ENCODE measurements at places on chromosomes 2 and 18.

DNA sequence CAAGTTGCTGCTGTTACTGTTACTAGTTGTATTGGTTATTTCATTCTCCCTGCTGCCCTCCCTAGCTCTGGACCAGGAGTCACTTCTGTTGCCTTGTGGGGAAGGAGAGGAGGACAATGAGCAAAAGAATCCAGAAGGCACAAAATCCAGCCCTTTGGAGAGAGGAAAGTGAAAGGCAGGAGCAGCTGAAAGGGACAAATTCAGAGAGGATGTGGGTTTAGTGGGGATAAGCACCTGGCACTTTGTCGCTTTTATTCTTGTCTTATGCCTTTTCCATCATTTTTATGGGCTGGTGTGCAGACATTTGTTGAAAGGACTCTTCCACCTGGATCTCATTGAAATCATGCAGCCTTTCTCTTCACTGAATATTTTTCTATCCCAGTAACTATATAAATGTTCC, 24.3 kb upstream of the LTBP1 start:
- DNase-seq: no peak

- DNase-seq: no peak
Measured at GRCh38 chr2:91974401-91975129, 2896.7 kb upstream of the TEKT4 start.

DNA sequence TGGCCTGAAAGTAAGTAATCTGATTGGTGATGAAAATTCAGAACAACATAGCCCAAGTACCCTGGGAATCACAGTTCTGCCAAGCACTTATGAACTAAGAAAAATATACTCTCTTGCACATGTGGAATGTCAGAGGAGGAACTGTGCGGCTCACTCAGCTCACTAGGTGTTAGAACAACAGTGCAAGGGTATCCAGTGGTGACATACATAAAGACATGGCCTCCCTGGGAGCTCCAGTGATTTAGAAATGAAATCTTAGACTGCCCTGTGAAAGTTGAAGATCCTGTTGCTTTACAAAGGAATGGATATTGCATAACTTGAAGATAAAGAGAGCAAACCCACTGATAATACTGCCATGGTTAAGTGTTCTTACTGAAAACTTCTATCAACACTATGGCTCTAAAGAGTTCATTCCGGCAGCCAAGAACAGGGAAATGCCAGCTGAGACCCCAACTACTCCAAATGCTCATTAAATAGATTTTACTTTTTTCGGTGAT, 246.2 kb downstream of the ARHGAP15 start:
- no peak for DNase-seq

DNA sequence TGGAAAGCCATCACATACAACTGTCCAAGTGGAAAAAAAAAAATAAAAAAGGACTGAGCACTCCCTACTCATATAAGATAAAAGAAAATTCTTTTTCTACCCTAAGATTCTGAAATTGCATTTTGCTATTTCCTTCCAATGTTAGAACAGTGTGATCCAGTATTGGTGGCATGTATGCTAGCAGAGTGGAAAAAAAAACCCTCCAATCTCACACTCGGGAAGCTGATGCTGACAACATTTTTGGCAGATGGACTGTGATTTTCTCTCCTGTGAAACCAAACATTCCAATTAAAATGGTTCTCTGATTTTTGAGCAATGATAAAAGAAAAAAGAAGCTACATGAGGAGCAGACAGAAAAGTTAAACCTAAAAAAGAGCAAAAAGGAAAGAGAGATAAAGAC, 419.8 kb downstream of the DPP10 start:
- no peak for DNase-seq

DNA sequence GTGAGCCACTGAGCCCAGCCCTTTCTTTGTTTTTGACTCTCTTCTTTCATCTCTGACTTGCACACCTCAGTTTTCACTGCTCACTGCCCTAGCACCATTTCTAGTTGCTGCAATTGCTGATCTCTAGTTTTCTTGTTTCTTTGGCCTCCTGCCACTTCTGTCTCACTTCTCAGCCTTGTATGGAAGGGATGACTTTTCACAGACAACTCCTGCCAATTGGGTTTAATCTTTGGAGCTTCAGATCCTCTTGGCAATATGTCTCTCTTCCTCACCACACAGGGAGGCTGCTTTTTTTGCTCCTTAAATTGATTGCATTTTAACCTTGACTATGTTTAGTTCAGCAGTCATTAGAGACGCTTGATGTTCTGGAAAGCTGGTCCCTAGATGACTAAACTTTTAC, 323.1 kb downstream of the CTNNA2 start:
- DNase-seq: no peak

DNA sequence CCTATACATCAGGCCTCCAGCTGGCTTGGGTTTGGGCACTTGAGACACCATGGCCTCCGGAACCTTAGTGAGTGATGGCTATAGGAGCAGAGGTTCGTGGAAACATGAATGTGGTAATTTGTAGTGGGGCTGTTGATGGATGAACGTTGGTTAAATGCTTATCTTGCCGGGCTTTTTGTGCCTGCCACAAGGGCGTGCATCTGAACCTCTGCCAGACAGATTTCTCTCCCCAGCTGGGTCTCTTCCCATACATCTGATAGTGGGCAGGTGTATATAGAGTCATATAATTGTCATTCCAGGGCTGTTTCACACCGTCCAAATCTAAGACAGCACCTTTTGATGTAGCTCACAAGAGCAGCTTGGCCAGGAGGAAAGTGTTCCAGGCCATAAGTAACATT, 14.7 kb downstream of the LAMA3 start:
- DNase-seq: no peak

DNA sequence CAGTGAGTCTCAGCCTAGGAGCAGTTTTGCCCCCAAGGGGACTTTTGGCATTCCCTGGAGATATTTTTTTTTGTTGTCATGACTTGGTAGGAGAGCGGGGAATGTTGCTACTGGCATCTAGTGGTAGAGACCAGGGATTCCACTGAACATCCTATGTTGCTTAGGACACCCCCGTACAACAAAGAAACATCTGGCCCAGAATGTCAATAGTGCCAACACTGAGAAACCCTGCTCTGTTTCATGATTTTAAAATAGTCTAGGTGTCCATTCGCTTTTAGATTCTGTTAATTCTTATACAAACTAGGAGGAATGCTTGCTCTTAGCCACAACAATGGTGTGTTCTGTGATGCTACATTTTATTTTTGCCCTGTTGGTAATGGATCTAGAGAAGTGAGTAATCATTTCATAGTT, 225.8 kb upstream of the SIX3 start:
- DNase-seq: peak; percentile 74

GRCh38 chr18:57352271-57352701, at the start of gene ST8SIA3:
ST8SIA3 (plus strand) TSS chr18:57352557; CDS start chr18:57352847, 290 bp downstream.
- DNase-seq: no peak

DNA sequence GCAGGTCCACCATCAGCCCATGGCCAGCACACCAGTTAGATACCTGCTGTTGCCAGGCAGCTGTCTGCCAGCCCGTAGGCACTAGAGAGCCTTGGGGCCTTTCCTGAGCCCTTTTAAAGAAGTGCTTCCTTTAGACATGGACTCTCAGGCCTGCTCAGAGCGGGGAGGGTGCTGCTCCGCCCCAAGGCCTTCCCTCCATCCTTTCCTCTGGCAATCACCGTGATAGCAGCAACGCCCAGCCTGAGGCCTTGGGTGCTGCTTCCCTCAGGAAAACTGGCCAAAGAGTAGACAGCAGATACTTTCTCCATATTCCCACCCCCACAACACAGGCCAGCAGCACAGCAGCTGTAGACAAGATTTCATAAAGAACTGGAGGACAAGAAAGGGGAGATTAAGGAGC, 22.3 kb upstream of the C1QL2 start:
- no peak for DNase-seq

- no peak for DNase-seq
Measured at GRCh38 chr2:34604164-34604563, 1005.1 kb upstream of the FAM98A start.

DNA sequence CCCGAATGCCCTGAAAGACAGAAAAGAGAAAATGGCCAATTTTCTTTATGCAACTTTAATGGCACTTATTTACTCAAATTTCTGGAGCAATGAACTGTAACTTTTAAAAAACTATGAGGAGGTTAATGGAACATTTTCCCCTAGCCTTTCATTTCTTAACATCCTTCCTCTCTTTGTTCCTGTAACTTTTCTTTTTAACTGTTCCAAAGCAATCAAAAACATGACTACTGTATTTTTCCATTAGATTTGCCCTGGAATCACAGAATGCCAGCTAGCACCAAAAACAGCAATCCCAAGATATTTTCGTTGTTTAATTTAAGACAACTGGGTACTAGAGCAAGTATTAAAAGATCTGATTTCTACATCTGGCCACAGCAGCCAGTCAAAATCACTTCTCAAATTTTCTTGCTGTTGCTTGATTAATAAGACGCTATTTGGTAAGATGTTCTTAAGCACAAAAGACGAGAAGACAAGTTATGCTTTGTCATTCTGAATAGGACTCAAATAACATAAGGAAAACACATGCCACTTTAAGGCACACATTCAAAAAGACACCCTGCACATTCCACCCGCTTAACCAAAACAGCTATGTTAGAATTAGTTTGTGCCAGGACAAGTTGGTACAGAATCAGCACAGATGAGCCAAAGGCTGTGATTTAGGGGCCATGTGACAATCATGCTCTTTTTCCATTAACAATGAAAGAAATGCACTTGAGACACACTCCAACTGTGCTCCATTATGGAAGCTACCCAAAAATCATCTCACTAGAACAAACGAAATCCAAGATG, 3.6 kb downstream of the STARD7 start:
- DNase-seq: peak; percentile 46

DNA sequence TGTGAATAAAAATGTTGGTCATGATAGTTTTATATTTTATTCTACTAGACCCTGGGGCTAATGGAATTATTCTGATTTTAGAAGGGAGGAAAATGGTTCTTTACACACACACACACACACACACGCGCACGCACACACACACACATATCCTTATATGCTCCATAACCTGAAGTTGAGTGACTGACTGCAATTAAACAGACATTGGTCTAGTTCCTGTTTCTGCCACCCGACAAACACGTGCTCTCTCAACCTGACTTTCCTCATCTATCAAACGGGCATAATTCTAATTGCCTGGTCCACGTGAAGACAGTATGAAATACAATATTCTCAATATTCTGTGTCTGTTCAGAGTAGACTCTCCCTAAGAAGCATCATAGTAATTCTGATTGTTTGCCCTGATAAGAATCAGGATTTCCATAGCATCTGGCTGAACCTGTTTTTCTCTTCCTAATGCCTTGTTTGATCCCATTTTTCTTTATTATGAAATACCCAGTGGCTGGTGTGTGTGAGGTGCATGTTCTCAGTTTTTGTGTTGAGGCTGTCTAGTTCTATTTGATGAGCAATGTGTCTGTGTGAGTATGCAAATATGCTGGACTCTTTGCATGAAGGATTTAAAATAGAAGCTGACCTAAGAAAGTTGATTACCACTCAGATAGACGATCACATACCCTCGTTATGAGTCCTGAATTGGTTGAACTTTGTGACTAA, 51.0 kb downstream of the SETBP1 start:
- DNase-seq: peak; percentile 74

DNA sequence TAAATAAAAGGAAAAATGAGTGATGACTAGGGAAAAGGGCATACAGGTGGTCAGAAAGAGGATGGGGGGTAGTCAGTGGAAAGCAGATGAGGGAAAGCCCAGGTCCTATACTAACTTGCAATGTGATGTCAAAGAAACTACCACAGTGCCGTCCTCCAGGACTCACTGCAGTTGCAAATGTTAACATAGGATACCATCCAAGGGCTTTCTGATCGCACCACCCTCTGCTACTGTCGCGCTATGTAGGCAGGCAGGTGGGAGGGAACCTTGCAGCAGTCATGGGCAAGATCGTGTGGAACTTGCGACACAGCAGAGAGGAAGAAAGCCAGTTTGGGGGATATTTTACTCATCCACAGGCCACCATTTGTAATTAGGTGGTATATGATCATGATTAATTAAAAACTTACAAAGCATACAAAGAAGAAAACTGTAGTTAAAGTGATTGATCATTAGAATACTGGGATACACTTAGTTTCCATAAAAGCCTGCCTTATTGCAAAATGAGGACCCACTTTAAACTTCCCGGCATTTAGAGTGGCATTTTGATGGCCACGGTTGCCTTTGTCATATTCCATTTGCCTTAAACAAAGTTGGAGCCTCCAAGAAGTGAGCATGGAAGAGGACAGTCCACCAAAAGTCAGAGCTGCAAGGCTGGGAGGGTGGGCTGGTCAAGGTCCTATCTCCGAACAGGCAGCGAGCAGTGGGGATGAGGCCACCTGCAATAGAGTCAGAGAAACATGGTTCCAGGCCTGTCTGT, 8.5 kb upstream of the ROCK2 start:
- DNase-seq: no peak

- peak; percentile 59 for DNase-seq
Measured at GRCh38 chr18:58848685-58849084, 16.0 kb upstream of the ZNF532 start.

GRCh38 chr2:54977149-54977548, 73.1 kb downstream of the RTN4 start:
- no peak for DNase-seq

- DNase-seq: no peak
Measured at GRCh38 chr2:233363744-233364235, 9.5 kb downstream of the DGKD start.

- no peak for DNase-seq
Measured at GRCh38 chr2:7265286-7265685, 348.1 kb downstream of the RNF144A start.

DNA sequence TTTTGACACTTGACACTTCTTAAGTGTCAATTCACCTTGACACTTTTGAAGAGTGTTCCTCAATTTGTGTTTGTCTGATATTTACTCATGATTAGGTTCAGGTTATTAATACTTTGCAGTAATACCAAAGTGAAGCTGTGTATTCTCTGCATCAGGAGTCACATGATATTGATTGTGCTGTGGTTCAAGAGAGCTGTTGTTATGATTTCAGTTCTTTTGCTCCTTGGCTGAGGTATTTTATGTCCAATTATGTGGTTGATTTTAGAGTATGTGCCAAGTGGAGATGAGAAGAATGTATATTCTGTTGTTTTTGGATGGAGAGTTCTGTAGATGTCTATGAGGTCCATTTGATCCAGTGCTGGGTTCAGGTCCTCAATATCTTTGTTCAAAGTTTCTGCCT, 17.2 kb downstream of the EHBP1 start:
- DNase-seq: no peak

- peak; percentile 54 for DNase-seq
Measured at GRCh38 chr2:184596819-184597411, 1.4 kb upstream of the ZNF804A start.

GRCh38 chr18:79335833-79336360, 59.8 kb upstream of the NFATC1 start:
- no peak for DNase-seq

- no peak for DNase-seq
Measured at GRCh38 chr18:23306822-23307221, 146.3 kb upstream of the RIOK3 start.
